ENCODE measurements at places on chromosomes 3 and 15. TPM values are rescaled to one million over a fixed set of nuclear protein-coding genes. Genes with fewer than 3 reads are reported as not detected.

DNA sequence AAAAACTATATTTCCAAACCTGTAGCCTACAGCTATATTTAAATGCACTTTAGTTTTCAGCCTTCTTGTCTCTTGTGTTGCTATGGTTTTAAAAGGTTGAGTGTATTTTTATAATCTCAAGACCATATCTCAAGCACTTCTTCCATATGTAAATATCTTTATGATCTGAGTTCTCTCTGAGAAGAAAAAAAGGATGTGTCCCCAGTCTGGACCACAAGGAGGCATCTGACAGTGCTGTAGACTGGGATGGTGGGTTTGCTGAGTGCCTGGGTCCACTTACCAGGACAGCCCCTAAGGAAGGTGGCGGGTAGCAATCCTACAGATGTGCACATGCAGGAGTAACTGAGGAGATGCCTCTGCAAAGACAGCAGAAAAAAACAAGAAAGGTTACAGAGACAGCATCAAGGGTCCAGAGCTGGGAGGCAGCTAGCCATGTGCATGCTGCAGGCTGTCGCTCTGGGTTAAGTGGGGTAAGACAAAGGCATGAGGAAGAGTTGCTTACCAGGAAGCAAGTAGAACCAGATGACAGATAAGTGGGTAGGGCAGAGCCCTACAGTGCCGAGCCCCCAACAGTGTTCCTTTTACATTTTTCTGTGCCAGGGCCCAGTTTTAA lies 70.6 kb upstream of the SNRK start:
- DNase-seq: no peak

GRCh38 chr3:31804251-31805051 lies 176.6 kb downstream of the OSBPL10 start:
- DNase-seq: no peak

The B3GALNT1 gene
- total RNA-seq: 5.1 TPM

The CCDC54 gene
- total RNA-seq: not detected

The DAZL gene
- not detected for total RNA-seq
